ENCODE measurements at places on chromosomes 6 and 20. TPM values are rescaled to one million over a fixed set of nuclear protein-coding genes. Genes with fewer than 3 reads are reported as not detected.
A peak's percentile ranks its signal among the peaks of the same experiment; 100 is the strongest.

RBM24 gene
- 0.47 TPM for total RNA-seq

DNA sequence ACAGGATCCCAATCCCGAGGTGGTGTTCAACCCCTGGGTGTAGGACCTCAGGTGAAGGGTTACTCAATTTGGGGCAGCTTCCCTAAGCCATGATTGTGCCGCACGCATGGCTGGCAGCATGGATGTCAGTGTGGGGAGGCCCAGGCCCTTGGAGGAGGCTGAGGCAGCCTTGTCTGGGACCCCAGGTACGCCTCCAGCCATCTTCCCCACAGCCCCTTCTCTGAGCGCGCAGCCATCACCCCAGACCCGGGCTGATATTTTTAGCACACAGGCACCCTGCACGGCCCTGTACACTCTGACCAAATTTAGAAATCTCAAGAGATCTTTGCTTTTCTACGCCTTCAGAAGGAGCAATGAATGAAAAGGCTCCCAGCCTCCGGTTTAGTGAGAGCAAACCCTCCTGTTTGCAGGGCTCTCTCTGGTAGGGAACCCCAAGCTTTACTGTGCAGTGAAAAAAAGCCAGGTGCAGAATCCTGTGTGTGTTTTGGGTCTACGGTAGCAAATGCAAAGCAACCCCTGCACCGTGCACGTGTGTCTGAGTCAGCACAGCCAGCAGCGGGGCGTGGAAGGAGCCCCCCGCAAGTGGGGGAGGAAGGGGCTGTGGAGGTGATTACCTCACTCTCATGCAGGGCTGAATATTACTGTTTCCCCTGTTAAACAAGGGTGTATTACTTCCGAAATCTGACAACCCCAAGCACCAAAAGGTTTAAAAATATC is 44.3 kb downstream of the CTCFL start:
- DNase-seq = no peak

MYLK4 gene
- total RNA-seq = 4.0 TPM

DNA sequence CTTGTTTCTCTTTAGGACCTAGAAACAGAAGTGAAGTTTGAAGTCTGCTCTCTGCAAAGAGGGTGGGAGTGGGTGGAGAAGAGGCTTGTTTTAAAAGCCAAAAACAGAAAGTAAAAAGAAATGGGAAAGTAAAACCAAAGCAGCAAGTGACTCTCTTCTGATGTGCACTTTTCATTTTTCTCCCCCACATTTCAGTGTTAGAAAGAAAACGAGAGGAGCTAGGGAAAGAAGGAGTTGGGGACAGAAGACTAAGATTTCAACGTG is 1.3 kb downstream of the C6orf141 start:
- no peak for DNase-seq

DNA sequence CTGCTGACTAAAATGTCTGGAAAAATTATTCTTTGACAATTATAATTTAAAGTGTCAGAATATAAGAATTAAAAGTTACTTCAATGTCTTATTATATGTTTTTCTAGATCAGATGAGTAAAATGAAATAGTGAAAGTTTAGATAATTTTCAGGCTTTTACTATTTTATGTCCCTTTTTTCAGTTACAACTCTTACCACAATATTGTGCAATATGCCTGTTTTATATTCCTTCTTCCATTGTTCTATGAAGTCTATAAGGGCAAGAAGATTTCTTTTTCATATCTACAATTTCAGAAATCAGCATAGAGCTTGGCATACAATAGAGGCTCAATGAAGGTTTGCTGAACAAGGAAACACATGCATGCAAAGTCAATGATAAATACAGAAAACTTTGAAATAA is 401.2 kb upstream of the HTR1E start:
- no peak for DNase-seq

EBF4 gene
- 6.0 TPM for total RNA-seq

DNA sequence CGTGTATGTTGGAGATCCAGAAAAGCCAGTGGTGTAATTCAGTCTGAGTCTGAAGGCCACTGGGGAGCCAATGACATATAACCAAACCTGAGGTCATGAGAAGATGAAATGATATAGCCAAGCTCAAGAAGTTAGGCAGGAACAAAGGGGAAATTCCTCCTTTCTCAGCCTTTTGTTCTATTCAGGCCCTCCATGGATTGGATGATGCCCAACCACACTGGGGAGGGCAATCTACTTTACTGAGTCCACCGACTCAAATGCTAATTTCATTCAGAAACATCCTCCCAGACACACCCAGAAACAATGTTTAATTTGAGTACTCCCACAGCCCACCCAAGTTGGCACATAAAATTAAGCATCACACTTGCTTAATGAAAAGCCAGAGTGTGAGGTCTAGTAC is 183.6 kb downstream of the GJA1 start:
- no peak for DNase-seq

WFDC5 gene
- total RNA-seq = 284 TPM

SAMD3 gene
- not detected for total RNA-seq

SUPT3H gene
- total RNA-seq = 4.7 TPM

DNA sequence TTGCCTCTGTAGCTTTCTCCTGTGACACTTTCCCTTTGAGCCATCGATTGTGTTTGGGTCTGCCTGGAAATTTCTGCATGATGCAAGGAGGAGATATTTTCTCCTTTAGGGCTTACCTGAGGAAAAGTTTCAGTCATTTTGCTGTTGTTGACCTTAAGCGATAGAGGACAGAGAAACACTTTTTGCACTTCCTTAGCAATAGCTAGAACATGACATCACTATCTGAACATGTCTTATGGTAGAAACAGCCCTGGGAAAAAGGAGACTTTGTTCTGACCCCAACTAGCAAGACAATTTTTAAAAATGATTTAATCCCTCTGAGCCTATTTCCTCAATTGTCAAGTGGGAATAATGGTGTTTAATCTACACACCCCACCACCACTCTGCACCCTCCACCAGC is 9.7 kb upstream of the FILIP1 start:
- no peak for DNase-seq

DPPA5 gene
- total RNA-seq = not detected

GRCh38 chr6:40307712-40308111 is 279.5 kb downstream of the LRFN2 start:
- DNase-seq = no peak

DNA sequence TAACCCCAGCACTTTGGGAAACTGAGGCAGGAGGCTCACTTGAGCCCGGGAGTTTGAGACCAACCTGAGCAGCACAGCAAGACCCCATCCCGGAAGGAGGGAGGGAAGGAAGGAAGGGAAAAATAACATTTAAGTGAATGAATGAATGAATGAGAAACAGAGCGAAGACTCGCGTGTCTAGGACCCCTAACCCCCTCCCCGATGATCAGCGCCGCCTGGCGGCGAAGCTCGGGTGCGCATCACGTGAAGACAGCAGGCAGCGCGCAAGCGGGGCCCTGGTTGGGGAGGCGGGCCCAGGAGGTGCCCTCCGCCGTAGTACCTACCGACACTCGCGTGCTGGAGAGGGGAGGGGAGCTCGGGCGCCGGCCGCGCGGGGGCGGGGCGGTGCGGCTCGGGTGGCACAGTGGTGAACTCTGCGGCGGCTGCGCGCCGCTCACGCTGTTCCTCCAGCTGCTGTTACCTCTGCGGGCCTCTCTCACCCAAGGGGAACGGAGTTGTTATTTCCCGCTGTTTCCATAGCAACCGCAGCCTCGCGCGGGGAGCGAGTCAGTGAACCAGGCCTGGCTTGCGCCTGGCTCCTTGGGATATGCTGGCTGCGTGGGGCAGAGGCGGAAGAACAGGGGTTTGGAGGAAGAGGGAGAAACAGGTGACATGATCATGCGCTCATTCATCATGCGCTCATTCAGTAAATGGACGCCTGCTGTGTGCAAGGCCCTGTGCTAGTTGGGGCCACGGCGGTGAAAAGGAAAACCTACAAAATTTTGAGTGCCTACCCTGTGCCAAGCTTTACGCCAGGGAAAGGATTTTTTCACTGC is 2.0 kb upstream of the DCDC2 start:
- DNase-seq = no peak

- no peak for DNase-seq
Measured at GRCh38 chr6:16130932-16131387, 2.1 kb downstream of the MYLIP start.

GRCh38 chr6:151498327-151498726 is 4.5 kb downstream of the CCDC170 start:
- DNase-seq = no peak

DNA sequence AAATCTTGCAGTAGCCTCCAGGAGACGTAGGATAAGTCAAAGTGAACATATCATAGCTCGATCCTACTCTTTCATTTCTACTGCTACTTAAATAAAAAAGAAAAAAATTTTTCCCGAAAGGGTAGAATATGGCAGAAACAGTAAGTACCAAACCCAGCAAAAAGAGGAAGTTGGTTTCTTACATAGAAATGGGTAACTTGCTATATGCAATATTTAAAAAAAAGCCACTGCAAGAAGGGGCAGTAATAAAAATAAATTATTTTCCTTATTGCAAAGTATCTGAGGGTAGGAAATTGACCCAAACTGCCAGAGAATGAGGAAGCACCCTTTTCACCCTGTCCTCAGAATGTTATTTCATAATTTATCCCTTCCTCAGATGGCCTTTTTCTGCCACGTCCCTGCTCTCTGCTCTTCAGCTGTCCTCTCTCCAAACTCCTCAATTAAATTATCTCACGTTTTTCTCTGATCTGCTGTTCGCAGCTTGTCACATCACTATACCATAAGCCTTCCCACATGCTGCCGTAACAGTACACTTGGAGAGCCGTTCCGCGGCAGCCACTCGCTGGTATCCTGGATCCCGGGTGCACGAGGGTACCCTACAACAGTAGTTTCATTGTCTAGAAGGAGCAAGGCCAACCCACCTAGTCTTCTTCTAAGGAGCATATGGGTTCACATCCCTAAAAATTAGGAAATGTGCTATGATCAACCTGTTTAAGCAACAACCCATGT is 149.6 kb downstream of the BACH2 start:
- no peak for DNase-seq

GRCh38 chr20:32772046-32772445 is 9.9 kb downstream of the DNMT3B start:
- no peak for DNase-seq

DEFB124 gene
- not detected for total RNA-seq

FBXO9 gene
- 43.3 TPM for total RNA-seq

- DNase-seq = no peak
Measured at GRCh38 chr6:3013901-3014674, 14.4 kb downstream of the NQO2 start.

DNA sequence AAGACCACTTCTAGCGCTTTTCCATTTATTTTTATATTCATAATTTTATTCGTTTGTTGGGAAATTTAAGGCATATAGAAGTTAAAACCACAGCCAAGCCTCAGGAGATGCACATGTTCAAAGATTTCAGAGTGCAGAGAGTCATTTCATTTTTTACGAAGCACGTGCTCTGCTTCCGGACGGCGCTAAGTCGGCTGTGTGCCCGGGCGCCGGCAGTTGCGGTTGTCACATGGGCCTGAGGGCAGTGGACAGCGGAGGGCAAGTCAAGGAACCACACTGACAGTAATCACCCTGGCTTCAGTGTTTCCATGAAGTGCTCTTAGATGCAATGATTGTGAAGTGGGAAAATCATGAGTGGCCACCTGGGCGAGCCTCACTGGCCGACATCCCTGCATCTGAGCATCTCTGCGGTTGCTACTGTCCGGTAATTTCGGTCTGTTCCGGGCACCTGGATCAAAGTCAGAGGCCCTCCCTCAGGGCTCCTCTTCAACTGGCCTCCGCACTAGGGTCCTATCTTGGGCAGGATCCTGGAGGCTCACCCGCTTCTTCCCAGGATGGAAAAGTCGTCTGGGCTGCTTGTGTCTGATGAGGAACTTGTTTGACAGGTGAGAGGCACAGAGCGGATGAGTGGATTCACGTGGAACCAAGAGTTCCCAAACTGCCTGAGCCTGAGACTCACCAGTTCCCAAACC is 90.8 kb downstream of the DACT2 start:
- DNase-seq = no peak

PHACTR3 gene
- 12.8 TPM for total RNA-seq

DNA sequence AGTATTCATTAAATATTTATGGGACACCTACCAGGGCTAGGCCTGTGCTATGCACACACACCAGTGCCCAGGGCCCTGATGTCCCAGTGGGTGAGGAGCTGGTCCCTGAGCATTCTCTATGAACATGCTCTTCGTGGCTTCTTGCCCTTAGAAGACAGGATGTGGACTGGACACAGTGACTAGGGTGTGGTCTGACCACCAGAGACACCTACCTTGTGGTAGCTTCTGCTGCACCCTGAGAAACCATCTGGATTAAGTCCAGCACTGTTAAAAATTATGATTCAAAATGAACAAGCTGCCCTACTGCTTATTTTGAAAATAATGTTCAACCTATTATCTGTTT is 112.9 kb upstream of the RPS6KA2 start:
- no peak for DNase-seq

DNA sequence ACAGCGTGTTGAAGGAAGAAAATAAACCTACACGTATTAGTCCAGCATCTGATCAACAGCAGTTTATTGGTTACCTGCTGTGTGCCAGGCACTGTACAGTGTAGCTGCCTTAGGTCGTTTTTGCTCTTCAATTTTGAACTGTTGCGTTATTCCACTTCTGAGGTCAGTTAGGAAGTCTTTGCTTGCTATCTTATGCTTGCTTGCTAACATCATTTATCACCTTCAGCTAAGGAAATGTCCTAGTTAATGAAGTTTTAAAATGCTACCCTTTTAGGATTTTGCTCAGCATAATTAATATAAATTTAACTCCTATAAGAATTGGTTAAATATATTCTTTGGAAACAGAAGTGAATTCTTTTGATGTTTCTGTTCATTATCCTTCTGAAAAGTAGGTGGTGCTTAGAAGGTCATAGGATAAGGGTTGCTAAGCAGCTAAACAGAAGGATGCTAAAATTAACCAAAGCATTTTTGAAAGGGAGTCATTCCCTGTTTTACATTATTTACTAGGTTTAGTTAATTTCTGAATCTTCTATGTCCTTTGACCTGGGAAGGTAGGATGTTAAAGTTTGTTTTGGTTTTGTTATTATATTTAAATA is 3.4 kb downstream of the RREB1 start:
- no peak for DNase-seq

DNA sequence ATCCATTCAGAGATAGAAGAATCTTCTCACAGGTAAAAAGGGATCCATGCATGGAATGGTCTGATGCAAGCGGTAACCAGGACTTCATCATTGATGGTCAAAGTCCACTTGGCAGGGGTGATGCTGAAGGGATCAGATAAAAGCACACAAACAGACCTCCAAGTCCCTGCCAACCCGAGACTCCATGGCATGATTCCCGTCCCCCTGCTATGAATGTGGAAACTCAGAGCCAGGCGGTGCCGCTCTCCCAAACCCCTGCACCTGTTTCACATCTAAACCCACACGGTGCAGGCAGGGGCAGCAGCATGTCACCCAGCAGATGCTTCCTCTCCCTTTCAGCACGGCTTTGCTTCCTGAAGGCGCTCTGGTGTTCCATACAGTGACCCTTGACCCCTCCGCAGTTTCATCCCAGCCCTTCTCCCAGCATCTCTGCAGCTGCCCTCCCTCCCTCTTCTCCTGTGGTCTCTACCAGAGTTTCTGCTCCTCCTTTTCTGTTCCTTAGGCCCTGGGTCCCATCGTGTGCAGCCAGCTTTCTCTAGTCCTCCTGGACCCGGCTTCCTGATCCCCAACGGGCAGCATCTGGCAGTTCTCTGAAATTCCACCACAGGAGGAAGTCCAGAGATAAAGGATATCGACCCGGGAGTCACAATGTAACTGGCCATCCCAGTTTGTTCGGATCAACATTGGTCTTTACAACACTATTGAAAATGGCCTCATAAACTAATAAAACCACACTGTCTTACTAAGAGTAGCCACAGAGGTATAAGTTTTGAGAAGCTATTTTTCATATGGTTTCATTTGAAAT is 235.0 kb downstream of the TTLL2 start:
- peak; percentile 61 for DNase-seq

- DNase-seq = peak; percentile 82
Measured at GRCh38 chr6:168370310-168370991, 50.9 kb upstream of the DACT2 start.

GRCh38 chr6:46220352-46221221 is 49.8 kb upstream of the ENPP5 start:
- DNase-seq = no peak
